ENCODE measurements at places on chromosomes 1 and 21.

DNA sequence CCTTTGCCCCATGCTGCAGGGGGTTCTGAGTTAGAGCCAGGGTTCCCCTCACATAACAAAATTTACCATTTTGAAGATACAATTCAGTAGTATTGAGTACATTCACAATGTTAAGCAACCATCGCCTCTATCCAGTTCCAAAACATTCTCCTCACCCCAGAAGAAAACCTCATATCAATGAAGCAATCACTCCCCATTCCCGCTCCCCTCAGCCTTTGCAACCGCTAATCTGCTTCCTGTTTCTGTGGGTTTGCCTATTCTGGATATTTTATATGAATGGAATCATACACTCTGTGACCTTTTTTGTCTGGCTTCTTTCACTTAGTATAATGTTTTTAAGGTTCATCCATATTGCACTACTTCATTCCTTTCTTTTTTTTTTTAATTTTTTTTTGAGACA lies 32.9 kb downstream of the SERINC2 start:
- DNase-seq: no peak

GRCh38 chr1:110519125-110519810 lies at the start of gene KCNA10:
Gene KCNA10 (minus strand): TSS chr1:110519175. CDS start chr1:110518787, 388 bp downstream.
- DNase-seq: no peak

- no peak for DNase-seq
Measured at GRCh38 chr1:53524428-53525375, 65.5 kb downstream of the DMRTB1 start.

GRCh38 chr1:179744401-179745130 lies 1.5 kb downstream of the FAM163A start:
- no peak for DNase-seq

- DNase-seq: no peak
Measured at GRCh38 chr1:214473862-214474261, 77.5 kb downstream of the PTPN14 start.

GRCh38 chr1:2257245-2257627 lies 29.1 kb downstream of the SKI start:
- no peak for DNase-seq

- DNase-seq: no peak
Measured at GRCh38 chr1:26288311-26288941, 8.5 kb downstream of the SH3BGRL3 start.

- DNase-seq: no peak
Measured at GRCh38 chr21:37371041-37371397, 4.4 kb downstream of the DYRK1A start.
